Left forelimb (tissue), 1 donor: ENCODE measurements at places on chromosomes 16 and 17.

DNA sequence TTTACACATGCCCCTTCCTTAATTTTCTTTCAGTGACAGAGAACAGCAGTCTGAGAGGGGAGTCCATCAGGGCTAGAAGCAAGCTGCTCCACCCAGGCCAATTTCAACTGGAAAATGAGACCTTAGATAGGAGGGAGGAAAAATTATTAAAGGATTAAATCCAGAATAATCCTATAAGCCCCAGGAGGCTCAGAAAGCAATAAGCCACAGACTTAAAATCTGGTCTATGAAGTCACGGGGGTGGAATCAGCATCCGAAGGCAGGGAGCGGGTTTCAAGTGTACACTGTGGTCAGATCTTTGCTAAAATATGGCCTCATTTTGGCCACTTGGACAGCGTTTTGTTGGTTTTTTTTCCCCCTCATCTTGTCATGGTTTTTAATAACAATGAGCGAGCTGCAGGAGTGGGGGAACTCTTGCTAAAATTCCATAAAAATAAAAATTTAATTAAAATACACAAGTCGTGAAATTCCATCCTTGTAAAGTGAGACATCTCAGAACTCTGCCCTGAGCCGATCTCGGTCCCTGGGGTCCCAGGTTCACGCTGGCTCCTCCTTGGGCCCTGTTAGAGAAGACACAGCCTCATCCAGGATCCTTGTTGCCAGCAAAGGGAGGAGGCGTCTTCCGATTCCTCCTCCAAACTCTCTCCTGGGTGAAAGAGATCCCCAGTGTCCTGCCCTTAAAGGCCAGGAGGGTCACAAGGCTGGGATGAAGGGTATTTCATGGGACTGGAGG, 51.6 kb upstream of the ETV4 start:
- DNase-seq = no peak

DNA sequence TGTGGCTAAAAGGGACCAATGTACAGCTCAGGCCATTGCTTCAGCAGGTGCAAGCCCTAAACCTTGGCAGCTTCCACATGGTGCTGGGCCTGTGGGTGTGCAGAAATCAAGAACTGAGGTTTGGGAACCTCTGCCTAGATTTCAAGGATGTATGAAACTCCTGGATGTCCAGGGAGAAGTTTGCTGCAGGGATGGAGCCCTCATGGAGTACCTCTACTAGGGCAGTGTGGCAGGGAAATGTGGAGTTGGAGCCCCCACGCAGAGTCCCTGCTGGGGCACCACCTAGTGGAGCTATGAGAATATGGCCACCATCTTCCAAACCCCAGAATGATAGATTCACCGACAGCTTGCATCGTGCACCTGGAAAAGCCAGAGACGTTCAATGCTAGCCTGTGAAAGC, 13.0 kb downstream of the EFCAB5 start:
- DNase-seq = no peak

- DNase-seq = no peak
These were observed 109.8 kb upstream of the FAM20A start for GRCh38 chr17:68710976-68711375.

DNA sequence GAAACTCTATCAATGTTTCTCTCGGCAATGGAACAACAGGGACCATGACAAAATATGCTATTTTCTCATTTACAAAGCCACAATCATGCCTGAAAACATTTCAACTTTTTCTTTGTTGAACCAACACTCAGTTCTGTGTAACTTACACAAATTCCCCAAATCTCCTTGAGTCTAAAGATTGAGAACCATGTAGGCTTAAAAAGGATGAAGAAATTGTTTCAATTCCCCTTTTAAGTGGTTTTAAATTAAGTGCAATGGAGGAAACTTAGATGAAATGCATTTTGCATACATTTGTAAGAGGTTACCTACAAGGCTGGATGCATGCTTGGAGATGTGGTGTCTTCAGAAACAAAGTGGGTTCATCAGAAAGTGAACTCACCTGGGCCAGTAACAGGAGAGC, 566.4 kb upstream of the CDH11 start:
- DNase-seq = no peak

GRCh38 chr16:8053437-8053836, 536.9 kb downstream of the TMEM114 start:
- DNase-seq = no peak

GRCh38 chr16:22065252-22065651, 27.1 kb upstream of the VWA3A start:
- no peak for DNase-seq

DNA sequence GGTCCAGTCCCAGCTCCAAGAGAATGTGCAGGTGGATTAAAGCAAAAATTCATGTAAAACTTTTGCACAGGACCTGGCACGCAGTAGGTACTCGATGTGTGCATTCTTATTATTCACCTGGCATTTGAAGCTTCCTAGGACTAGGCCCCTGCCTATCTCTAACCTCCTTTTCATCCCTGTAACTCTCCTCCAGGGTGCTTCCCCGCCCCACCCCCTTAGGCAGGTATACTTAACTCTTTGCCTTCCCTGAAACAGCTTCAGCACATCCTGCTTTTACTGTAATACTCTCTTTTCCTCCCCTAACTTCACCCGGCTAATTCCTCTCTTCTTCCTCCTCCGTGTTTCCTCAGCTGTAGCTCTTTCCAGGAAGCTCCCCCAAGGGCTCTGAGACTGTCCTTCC, 54.8 kb downstream of the CDK5R1 start:
- no peak for DNase-seq

DNA sequence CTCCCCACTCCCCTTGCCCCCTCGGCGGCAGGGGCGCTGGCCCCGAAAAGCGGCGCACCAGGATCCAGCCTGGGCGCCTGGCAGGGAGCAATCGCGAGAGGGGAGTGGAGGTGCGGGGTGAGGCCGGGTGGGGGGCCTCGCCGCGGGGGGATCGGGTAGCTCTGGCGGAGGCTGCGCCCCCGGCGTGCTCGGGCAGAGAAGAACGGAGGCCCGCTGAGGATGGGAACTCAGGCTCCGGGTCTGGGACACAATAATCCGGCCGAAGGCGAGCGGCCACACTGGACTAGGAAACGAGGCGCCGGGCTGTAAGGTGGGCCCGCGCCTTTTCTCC, 721 bp upstream of the PCGF2 start:
- no peak for DNase-seq

DNA sequence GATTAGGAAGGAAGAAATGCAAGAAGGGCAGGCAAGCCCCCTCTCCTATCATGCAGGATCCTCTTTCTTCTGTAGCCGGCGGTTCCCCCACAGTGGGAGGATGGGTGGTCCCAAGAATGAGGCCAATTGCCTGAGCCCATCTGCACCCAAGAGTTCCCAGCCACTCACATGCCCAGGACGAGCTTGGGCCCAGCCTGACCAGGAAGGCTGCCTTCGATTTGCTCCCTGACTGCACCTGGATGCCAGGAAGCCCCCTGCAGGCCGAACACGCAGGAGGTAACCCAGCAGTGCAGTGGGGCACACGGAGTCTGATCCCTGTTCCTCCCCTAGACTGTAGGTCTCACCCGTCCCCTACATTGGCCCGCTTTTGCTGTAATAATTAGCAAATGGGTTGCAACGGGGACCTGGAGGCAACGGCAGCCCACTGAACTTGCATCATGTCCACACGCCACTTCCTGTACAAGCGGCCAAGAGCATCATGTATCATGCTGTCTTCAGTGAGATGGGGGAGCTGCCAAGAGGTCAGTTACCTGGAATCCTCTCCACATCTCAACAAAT, 67.5 kb downstream of the AMFR start:
- DNase-seq = no peak

DNA sequence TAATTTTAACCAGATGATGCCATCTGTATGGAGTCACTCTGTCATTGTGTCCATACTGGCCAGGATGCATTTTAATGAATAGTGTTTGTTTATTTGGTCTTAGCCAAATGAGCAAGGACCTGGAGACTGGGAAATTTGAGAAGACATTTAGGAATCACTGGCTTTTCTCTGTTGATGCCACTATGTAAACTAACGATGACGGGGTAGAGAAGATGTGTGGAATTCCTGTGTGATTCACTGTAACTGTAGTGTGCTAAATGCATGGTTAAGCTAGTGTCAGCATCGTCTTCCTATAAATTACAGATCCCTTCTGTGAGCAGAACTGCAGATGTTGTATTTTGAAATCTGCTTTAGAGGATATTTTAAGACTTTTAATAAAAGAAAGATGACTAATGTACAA, 66.6 kb downstream of the NOS2 start:
- DNase-seq = no peak
